ENCODE measurements at places on chromosomes 4 and X. TPM values are rescaled to one million over a fixed set of nuclear protein-coding genes. Genes with fewer than 3 reads are reported as not detected.

Gene SYN1
- polyA plus RNA-seq = 6.2 TPM

DNA sequence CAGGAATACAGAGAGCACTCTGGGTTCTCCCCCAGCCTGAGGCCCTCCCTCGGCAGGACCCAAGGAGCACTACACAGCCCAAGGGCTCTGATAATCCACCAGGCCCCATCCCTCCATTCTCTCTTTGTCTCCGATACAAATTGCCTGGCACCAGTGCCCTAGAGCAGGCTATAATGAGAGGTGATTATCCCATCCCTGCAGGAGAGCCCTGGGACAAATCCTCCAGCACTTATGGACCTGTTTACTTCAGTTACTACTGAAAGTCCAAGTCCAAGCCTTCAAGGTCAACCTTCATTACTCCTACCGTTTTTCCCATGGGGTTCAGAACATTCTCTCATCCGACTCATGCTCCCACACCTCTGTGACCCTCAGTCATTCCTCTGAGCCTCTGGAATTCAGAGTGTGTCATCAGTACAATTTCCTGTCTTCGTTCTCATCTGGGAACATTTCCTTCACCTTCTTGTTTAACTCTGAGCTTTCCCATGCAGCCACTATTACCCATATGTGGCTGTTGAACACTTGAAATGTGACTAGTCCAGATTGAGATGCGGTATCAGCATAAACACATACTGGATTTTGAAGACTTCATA, 299.0 kb downstream of the RAPGEF2 start:
- no peak for DNase-seq

Gene PCDH7
- 22.2 TPM for polyA plus RNA-seq

- DNase-seq = no peak
Measured at GRCh38 chr4:148076964-148077363, 345.1 kb downstream of the ARHGAP10 start.

GRCh38 chr4:44629280-44629866, 22.1 kb downstream of the YIPF7 start:
- peak; percentile 32 for DNase-seq

GRCh38 chr4:71293705-71294104, 45.1 kb upstream of the SLC4A4 start:
- no peak for DNase-seq

DNA sequence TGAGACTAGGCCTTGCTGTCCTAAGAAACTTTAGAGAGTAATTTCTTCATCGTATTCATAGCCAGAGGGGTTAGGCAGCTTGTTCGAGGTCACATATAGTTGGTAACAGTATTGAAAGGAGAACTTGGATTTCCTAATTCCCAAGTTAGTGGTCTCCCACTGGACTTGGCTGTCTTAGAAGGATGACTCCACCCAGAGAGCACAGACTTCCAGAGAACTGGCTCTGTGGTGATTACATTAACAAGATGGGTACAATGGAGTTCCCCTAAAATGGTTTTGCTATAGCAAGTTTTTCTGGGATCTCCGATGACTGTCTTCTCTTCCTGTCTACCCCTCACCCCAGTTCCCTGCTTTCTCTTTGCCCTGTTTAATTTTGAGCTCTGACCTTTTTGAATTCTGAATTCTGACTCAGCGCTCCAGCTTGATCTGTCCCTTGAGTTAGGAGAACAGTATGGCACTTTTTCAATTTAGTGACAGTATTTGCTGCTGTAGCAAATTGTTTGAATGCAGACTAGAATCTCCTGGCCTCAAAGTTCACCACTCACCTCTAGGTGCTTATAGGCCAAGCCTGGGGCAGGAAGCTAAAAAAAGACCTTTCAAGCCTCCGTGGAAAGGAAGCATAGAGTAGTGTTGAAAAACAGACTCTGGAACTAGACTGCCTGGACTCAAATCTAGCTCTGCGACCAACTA, 6.9 kb downstream of the MSN start:
- DNase-seq = no peak

GRCh38 chr4:111671756-111672155, 473.5 kb upstream of the FAM241A start:
- no peak for DNase-seq

GRCh38 chr4:21768349-21769310, 179.9 kb downstream of the KCNIP4 start:
- no peak for DNase-seq

DNA sequence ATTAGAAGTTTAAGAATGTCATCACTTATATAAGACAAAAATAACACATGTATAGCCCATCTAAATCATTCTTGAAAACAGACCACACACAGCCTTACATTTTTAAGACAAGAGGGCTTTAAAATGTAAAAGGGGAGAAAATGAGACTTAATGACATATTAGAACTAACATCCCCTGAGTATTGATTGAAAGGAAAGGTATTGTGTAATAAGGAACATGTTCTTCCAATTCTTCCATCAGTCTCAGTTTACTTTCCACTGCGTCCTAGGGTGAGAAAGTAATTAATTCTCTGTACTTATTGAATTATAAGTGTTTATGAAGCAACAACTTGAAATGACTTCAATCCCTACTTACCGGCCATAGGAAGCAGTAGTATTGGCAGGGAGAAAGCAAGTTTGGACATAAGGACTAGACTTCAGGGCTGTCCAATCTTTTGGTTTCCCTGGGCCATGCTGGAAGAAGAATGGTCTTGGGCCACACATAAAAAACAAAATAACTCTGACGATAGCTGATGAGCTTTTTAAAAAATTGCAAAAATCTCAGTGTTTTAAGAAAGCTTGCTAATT, 202.7 kb upstream of the SPRY1 start:
- DNase-seq = no peak

- DNase-seq = no peak
Measured at GRCh38 chrX:150118476-150118875, 180.2 kb upstream of the EOLA2 start.

- DNase-seq = no peak
Measured at GRCh38 chr4:28250646-28251045, 1390.0 kb downstream of the STIM2 start.

- DNase-seq = no peak
Measured at GRCh38 chrX:13661735-13662288, 8.9 kb downstream of the TCEANC start.

Gene FAAH2
- polyA plus RNA-seq = 13.1 TPM

GRCh38 chr4:2301225-2301642, 39.3 kb upstream of the MXD4 start:
- DNase-seq = no peak

DNA sequence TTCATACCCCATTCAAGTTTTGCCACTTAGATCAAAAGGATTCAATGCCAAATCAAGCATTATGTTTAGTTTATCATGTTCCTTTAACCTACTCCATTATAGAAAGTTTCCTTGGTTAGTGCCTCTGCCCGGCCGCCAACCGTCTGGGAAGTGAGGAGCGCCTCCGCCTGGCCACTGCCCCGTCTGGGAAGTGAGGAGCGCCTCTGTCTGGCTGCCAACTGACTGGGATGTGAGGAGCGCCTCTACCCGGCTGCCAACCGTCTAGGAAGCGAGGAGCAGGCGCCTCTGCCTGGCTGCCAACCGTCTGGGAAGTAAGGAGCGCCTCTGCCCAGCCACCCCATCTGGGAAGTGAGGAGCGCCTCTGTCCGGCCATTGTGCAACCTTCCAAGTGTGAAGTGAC, 36.3 kb upstream of the PDGFRA start:
- no peak for DNase-seq

- no peak for DNase-seq
Measured at GRCh38 chrX:56219700-56220099, 12.5 kb upstream of the KLF8 start.

Gene ADGRG4
- polyA plus RNA-seq = not detected

Gene ERVMER34-1
- 4.0 TPM for polyA plus RNA-seq

- no peak for DNase-seq
Measured at GRCh38 chrX:72478351-72478750, 94.3 kb downstream of the HDAC8 start.

DNA sequence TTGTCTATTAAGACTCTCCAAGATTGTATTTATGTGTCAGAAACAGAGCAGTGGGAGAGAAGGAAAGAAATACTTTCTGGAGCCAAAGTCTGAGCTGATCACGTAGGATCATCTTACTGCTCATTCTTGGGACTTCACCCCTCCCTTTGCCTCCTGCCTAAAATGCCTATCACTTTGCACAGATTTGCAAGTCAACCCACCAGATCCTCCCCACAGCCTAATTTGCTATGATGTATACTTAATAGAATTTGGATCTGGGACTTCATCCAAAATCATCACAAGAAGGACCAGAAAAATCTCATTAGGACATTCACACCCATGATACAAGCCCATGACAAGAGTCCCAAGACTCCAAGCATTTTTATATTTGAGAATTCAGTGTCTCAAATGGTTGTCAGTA, 290.2 kb downstream of the FBXW7 start:
- no peak for DNase-seq

Gene CPLX1
- polyA plus RNA-seq = 1.8 TPM

Gene SFRP2
- 39.2 TPM for polyA plus RNA-seq

Gene CSAG3
- not detected for polyA plus RNA-seq

DNA sequence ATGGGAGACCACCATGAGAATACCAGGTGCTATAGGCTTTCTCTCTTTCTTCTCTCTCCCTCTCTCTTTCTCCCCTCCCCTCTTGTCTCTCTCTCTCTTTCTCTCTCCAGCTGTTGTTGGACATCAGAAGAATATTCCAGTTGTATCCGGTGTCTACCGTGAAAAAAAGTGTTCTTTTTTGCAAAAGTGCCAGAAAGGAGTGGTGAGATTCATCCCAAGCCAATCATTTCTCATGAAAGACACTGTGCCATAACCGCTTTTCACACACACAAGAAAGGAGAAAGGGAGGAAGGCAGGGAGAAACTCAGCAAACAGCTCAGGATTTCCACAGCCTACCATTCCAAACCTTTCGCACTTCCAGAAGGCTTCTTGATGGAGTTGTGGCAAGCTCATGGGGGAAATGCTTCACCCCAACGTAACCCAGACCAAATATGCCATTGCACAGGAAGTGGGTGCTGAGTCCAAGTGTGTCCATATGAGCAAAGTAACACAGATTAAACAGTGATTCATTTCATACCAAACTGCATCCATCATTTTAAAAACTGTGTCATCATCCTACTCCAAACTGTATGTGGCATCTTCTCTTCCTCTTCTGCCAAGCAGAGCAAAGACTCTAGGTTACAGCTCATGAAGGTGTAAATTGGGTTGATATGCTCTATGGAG, 224.0 kb downstream of the APBB2 start:
- DNase-seq = no peak

DNA sequence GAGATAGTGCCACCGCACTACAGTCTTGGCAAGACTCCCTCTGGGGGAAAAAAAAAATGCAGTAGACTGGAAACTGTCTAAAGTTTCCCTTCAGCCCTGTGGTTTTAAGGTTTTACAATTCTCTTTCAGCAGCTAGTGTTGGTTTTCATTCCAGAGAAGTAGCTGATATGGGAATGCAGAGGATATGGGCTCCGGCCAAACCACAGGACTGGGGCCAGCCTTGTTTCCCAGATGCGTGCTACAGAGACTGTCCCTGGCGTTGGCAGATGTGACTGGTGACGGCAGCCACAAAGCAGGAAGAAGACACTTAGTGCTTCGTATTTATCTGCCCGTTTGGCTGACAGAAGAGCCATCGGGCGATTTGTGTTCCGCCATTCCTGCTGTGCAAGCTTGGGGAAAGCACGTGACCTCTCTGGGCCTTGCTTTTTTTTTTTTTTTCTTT, 43.2 kb downstream of the ZBTB49 start:
- DNase-seq = no peak

DNA sequence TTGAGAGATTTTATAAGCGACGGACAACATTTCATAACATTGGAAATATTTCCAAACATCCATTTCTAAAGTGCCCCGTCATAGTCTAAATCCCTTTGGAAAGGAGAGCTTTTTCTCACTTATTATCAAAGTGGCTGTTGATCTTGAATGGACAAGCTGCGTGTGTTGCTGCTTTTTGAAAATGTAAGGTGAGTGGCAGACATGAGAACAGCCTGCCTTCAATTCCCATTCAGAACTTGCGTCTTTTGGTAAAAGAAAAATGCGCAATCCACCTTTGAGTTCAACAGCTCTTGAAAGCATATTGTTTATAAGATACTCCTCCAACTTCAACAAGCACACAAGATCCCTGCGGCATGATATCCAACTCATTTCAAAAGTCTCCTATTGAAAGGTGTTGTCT, 138.2 kb upstream of the PSAPL1 start:
- no peak for DNase-seq

GRCh38 chr4:88765729-88766128, 68.1 kb upstream of the NAP1L5 start:
- DNase-seq = no peak

- no peak for DNase-seq
Measured at GRCh38 chr4:177964693-177965168, 522.5 kb upstream of the AGA start.

DNA sequence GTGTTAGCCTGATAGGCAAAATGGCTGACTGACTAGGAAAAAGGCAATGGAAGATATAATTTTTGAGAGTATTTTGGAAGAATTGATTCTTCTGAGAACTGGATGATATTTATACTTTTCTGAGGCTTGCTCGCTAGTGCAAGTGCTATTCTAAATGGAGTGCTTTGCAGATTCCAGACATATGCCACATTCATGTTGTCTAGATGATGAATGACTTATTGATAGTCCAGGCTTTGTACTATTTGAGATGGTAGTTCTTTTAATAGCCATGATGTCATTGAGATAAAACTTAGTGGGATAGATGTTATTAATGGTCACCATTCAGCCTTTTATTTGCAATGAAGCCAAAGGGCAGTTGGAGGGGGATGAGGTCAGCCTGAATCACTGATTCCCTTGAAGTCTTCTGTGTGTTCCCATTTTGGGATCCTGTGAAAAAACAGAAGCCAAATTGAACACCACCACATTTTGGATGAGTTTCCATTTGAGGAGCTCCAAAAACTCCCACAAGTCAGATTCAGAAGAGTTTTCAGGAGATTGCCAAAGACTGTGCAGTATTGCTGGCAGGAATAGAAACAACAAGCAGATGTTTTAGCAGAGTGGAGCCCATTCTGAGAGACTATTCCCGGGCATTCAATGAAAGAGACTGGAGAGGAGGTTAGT, 184.1 kb downstream of the IL1RAPL2 start:
- no peak for DNase-seq

- no peak for DNase-seq
Measured at GRCh38 chrX:9072281-9072680, 38.4 kb upstream of the FAM9B start.

All from right renal pelvis (tissue), 4 donors.